GM23338 (cell line): ENCODE measurements at places on chromosomes 4 and X.
A peak's percentile ranks its signal among the peaks of the same experiment; 100 is the strongest.

- no peak overlapping the region for H3K4me3 ChIP-seq
- H3K27ac ChIP-seq = no peak overlapping the region
- H3K4me1 ChIP-seq = no peaks in the 10 kb centered on the region
- H3K36me3 ChIP-seq = no peaks in the 10 kb centered on the region
- no peaks in the 10 kb centered on the region for H3K27me3 ChIP-seq
- no peak for DNase-seq
Measured at GRCh38 chr4:10168151-10168550, 51.6 kb upstream of the WDR1 start.

DNA sequence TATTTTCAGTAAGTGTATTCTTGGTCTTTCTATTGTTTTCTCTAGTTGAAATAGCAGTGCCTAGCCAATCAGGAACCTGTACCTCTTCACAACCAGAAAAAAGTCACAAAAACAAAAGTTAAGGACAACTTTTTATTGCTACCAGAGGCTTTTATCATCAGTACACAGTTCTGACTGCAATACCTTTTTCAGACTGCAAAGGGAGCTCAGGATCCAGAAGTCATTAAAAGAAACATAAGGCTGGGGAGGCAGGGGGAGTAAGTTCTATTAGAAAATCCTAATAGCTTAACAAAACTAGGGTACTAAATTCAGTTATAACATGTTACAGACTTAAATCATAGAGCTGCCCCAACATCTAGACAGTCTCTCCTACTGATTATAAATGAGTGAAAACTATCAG lies 28.8 kb downstream of the CCNI start:
- H3K27ac ChIP-seq = no peak overlapping the region
- no peaks in the 10 kb centered on the region for H3K4me1 ChIP-seq
- H3K4me3 ChIP-seq = no peak overlapping the region
- no peaks in the 10 kb centered on the region for H3K27me3 ChIP-seq
- peak; percentile 21 for DNase-seq

- peaks cover 15% of the 10 kb centered on the region for H3K4me1 ChIP-seq
- H3K36me3 ChIP-seq = no peaks in the 10 kb centered on the region
- no peak overlapping the region for H3K27ac ChIP-seq
- peak; percentile 17 for DNase-seq
- no peak overlapping the region for H3K4me3 ChIP-seq
Measured at GRCh38 chr4:117801756-117802155, 232.5 kb upstream of the NDST3 start.

DNA sequence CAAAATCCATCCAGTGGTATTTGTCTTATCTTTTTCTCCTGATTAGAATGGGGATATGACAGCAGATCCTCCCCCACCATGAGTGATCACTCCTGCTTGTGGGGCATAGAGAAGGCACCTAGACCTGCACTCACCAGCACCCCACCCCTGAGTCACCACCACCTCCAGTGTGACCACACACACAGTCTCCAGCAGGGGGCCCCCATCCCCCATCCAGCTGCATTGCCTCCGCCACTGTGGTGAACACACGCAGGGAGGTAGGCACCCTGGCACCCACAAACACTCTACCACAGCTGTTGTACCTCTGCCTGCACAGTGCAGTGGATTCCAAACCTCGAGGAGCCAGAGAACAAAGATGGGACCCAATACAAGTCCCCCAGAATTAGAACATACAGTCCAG lies 9.0 kb upstream of the MAGEA8 start:
- H3K4me3 ChIP-seq = no peak overlapping the region
- H3K4me1 ChIP-seq = no peaks in the 10 kb centered on the region
- no peaks in the 10 kb centered on the region for H3K27me3 ChIP-seq
- H3K27ac ChIP-seq = no peak overlapping the region
- H3K36me3 ChIP-seq = no peaks in the 10 kb centered on the region

- H3K27ac ChIP-seq = no peak overlapping the region
- no peaks in the 10 kb centered on the region for H3K27me3 ChIP-seq
- peak; percentile 26 for DNase-seq
- H3K4me1 ChIP-seq = no peaks in the 10 kb centered on the region
- H3K4me3 ChIP-seq = no peak overlapping the region
Measured at GRCh38 chr4:28001698-28002097, 1141.1 kb downstream of the STIM2 start.

DNA sequence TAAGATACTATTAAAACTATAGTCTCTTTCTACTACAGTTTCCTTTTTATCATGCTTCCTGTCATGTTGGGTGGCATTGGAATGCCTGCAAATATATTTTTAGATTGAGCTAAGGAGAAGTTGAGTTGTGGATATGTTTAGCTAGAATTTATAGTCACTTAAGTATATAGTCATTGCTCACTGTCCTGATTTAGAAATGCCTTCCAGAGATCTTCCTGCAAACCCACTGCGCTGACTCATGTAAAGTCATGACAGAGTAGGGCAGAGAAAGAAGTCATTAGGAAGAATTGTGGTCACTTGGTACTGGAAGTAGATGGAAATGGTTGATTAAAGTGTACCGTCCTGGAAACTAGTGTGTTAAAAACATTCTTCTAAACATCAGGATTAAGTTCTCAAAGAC lies 490.3 kb upstream of the PABPC4L start:
- H3K4me3 ChIP-seq = no peak overlapping the region
- no peaks in the 10 kb centered on the region for H3K36me3 ChIP-seq
- H3K27ac ChIP-seq = no peak overlapping the region
- no peaks in the 10 kb centered on the region for H3K27me3 ChIP-seq
- no peak for DNase-seq

- no peak overlapping the region for H3K27ac ChIP-seq
- H3K36me3 ChIP-seq = no peaks in the 10 kb centered on the region
- H3K4me3 ChIP-seq = no peak overlapping the region
- no peaks in the 10 kb centered on the region for H3K4me1 ChIP-seq
- peak; percentile 87 for DNase-seq
Measured at GRCh38 chr4:8267077-8267476, 2.5 kb upstream of the HTRA3 start.

DNA sequence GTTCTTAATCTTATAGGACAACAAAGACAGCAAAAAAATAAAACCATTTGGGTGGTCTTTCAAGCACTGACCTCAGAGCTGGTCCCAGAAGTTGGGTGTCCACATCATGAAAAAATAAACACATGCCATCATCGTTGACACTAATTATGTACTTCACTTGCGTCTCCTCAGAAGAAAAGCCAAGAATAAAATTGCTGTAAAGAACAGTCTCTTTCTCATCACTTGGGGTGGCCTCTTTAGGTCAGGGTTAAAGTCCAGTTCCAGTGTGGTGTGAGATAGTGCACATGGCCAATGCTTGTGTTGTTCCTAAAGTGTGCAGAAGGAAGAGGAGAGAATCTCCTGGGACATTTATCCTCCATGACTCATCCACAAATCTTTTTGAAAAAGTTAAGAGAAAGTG lies 49.5 kb upstream of the IBSP start:
- H3K4me3 ChIP-seq = no peak overlapping the region
- H3K4me1 ChIP-seq = no peaks in the 10 kb centered on the region
- H3K27ac ChIP-seq = no peak overlapping the region
- H3K36me3 ChIP-seq = no peaks in the 10 kb centered on the region
- no peak for DNase-seq
- H3K27me3 ChIP-seq = no peaks in the 10 kb centered on the region

- H3K27me3 ChIP-seq = no peaks in the 10 kb centered on the region
- peaks cover 19% of the 10 kb centered on the region for H3K4me1 ChIP-seq
- H3K27ac ChIP-seq = no peak overlapping the region
Measured at GRCh38 chr4:89254847-89255246, 52.8 kb downstream of the GPRIN3 start.

GRCh38 chr4:131093303-131093702 lies 1997.4 kb downstream of the C4orf33 start:
- H3K36me3 ChIP-seq = no peaks in the 10 kb centered on the region
- H3K4me3 ChIP-seq = no peak overlapping the region
- no peaks in the 10 kb centered on the region for H3K27me3 ChIP-seq

GRCh38 chr4:108203377-108203776 lies 34.6 kb upstream of the LEF1 start:
- H3K4me3 ChIP-seq = no peak overlapping the region
- no peaks in the 10 kb centered on the region for H3K36me3 ChIP-seq
- no peak overlapping the region for H3K27ac ChIP-seq
- no peaks in the 10 kb centered on the region for H3K27me3 ChIP-seq

DNA sequence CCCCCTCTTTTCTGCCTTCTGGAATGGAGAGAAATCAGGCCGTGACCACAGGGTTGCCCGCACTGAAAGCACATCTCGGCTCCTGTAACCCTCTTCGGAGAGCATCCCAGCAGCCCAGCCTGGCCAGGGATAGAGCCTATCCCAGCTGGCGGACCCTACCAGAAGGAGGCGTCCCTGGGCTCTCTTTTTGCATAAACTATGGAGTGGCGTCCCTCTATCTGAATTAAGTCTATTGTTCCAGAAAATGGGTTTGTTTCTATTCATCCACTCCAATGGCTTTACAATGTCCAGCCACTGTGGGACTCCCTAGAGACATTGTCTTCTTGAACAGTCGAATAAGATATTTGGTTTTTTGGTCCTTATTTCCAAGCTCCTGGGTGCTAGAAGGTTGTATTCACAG lies 689 bp upstream of the NHSL2 start:
- no peaks in the 10 kb centered on the region for H3K36me3 ChIP-seq
- peak overlapping the region; percentile 84; the same call in 1 of the 2 replicates for H3K27ac ChIP-seq
- H3K4me3 ChIP-seq = peak overlapping the region; percentile 70
- no peaks in the 10 kb centered on the region for H3K4me1 ChIP-seq
- no peaks in the 10 kb centered on the region for H3K27me3 ChIP-seq
- peak; percentile 66 for DNase-seq

- DNase-seq = no peak
- no peak overlapping the region for H3K27ac ChIP-seq
- no peaks in the 10 kb centered on the region for H3K36me3 ChIP-seq
- H3K4me1 ChIP-seq = no peaks in the 10 kb centered on the region
- no peaks in the 10 kb centered on the region for H3K27me3 ChIP-seq
Measured at GRCh38 chrX:16418650-16419049, 231.3 kb upstream of the S100G start.

GRCh38 chr4:76197971-76198410 lies 15.6 kb downstream of the SCARB2 start:
- H3K36me3 ChIP-seq = peaks cover under 1% of the 10 kb centered on the region; the same call in 1 of the 2 replicates
- no peak overlapping the region for H3K27ac ChIP-seq
- no peak for DNase-seq
- peaks cover 11% of the 10 kb centered on the region; the same call in 1 of the 2 replicates for H3K4me1 ChIP-seq

DNA sequence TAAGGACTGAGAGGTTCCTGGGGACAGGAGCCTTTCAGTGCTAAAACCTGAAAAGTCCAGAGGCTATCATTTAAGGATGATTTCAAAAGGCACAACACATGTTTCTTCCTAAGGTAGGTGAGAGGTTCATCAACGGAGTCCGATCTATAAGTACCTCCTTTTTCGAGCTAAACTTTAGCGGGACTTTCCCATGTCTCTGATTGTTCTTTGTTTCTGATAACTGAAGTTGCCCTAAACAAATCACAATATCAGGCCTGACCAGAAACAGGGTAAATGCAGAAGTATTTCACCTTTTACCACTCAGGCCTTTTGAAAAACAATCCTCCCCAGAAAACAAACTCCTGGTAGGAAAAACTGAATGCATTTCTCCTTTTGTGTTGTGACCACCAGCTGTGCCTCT lies 17.6 kb downstream of the PIR start:
- DNase-seq = peak; percentile 15
- H3K27ac ChIP-seq = peak overlapping the region; percentile 82; the same call in 1 of the 2 replicates
- H3K4me3 ChIP-seq = no peak overlapping the region
- peaks cover 12% of the 10 kb centered on the region for H3K4me1 ChIP-seq

GRCh38 chrX:38318196-38318595 lies 9.1 kb downstream of the RPGR start:
- DNase-seq = no peak
- no peaks in the 10 kb centered on the region for H3K27me3 ChIP-seq
- H3K4me3 ChIP-seq = no peak overlapping the region
- no peak overlapping the region for H3K27ac ChIP-seq
- 0 out of 2 replicates have a peak, but pooled peaks cover 3% of the 10 kb centered on the region for H3K4me1 ChIP-seq
- H3K36me3 ChIP-seq = no peaks in the 10 kb centered on the region

DNA sequence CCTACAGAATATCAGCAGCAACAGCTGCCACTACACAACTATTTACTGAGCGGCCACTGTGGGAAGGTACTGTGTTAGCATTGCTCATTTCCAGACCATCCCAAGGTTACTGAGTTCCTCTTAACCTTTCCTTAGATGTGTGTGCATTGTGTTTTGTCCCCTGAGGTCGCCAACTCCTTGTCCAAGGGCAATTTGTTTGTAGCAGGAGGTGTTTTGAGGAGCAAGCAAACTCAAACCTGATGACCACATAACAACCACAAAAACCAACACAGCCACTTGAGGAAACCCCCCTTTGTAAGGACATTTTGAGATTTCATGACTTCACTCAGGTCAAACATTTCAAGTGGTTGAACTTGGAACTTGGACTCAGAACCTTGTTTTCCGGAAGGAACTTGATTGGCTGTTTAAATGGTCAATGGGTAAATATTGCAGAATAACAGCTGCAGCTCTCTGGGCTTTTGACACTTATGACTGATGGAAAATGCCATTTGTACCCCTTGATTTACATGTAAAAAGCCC lies 122.3 kb downstream of the MID1IP1 start:
- no peak overlapping the region for H3K4me3 ChIP-seq
- no peak overlapping the region for H3K27ac ChIP-seq
- no peaks in the 10 kb centered on the region for H3K27me3 ChIP-seq
- no peaks in the 10 kb centered on the region for H3K36me3 ChIP-seq
- H3K4me1 ChIP-seq = no peaks in the 10 kb centered on the region

DNA sequence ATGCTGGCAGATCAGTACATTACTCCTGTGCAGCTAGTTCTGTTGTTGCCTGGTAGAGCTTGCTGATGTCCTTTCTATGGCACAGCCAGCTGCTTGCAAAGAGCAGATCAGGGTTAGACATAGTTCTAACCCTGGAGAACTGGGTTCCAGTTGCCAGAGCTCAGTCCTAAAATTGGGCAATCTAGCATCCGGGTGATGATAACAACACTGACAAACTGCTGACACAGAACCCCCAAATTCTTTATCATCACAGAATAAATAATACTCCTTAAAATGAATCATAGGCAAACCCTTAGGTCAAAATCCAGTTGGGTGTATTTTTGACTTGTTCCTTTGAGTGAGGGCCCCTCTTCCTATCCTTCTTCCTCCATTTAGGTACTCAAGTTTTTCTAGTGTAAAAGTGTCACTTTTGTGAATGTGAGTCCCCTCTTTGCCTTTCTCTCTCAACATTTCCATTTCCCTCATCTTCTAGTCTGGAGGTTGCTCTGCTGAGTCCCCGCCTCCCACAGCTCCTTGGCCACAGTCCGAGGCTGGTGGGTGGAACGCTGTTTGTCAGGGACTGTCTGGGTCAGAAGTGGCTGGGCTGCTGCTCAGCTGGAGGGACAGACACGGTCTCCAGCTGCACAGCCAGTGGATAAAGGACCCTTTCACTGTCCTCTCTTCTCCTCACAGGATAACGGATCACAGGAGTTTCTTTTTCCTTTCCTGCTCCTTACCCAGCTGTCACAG lies 93.6 kb upstream of the RASGEF1B start:
- H3K27me3 ChIP-seq = no peaks in the 10 kb centered on the region
- H3K36me3 ChIP-seq = no peaks in the 10 kb centered on the region
- no peak for DNase-seq
- H3K27ac ChIP-seq = no peak overlapping the region
- H3K4me1 ChIP-seq = peaks cover 19% of the 10 kb centered on the region

- H3K27ac ChIP-seq = peak overlapping the region; percentile 48; the same call in 1 of the 2 replicates
- H3K36me3 ChIP-seq = no peaks in the 10 kb centered on the region
- no peaks in the 10 kb centered on the region for H3K27me3 ChIP-seq
- no peak overlapping the region for H3K4me3 ChIP-seq
Measured at GRCh38 chrX:108396188-108396891, 41.9 kb downstream of the COL4A6 start.

- no peak overlapping the region for H3K27ac ChIP-seq
- DNase-seq = no peak
- no peaks in the 10 kb centered on the region for H3K4me1 ChIP-seq
Measured at GRCh38 chr4:166274136-166274761, 401.2 kb downstream of the TLL1 start.
